ENCODE measurements at places on chromosomes 5 and 9.
A peak's percentile ranks its signal among the peaks of the same experiment; 100 is the strongest.

- DNase-seq, result no peak
These were observed 969.6 kb upstream of the C9orf72 start for GRCh38 chr9:28542928-28543327.

DNA sequence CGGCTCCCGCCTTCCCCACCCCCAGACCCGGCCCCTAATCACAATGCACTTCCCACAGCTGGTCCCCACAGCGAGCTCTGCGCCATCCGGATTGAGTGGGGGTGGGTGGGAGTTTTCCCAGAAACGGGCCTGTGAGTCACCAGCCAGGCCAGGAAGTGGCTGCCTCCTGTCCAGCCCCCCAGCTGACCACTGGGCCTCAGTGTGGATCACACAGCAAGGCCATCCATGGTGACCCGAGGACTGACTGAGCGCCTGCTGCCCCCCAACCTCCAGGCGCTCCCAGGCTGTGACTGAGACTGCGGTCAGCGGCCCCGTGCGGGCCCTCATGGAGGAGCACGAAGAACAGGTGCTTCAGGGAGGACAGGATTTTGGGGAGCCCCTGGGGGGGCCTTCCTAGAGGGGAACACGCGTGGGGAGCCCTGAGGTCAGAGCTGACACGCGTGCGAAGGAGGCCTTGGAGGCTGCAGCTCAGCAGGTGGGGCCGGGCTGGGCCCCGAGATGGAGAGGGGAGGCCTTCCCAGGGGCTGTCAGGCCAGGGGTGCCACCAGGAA, 48.3 kb upstream of the EGFL7 start:
- peak; percentile 87 for DNase-seq

DNA sequence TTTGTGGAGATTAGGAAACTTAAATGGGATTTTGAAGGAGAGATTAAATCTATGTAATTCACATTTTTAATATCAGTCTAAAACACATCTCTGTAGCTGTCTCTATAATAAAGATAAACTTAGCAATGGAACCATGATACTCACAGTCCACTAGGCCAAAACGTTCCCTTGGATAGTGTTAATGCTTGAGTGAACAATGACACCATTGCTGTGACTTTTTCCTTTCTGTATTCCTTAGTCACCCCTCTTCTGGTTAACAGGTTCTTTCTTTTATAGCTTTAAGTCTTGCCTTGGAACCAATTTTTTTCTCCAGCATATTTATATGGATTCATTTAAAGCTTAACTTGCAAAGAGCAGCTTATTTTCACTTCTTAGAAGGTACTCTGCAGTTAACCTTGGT, 63.3 kb downstream of the INSL6 start:
- no peak for DNase-seq

DNA sequence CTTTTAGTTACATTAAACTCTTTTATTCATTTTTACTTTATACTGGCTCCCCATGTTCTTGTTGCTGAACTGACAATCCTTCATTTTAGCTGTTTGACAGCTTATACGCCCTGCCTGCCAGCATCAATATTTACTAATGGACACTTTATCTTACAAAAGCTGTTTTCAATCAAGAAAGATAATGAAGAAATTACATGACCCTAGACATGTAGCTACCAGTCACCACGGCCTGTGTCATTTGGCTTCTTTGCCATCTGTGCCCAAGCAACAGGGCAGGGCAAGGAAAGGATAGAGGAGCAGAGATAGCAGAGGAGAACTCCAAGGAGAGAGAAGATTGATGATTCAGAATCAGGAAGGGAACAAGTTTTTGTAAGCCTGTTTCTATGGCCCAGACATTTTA, 647.3 kb downstream of the BRINP1 start:
- DNase-seq, result no peak

DNA sequence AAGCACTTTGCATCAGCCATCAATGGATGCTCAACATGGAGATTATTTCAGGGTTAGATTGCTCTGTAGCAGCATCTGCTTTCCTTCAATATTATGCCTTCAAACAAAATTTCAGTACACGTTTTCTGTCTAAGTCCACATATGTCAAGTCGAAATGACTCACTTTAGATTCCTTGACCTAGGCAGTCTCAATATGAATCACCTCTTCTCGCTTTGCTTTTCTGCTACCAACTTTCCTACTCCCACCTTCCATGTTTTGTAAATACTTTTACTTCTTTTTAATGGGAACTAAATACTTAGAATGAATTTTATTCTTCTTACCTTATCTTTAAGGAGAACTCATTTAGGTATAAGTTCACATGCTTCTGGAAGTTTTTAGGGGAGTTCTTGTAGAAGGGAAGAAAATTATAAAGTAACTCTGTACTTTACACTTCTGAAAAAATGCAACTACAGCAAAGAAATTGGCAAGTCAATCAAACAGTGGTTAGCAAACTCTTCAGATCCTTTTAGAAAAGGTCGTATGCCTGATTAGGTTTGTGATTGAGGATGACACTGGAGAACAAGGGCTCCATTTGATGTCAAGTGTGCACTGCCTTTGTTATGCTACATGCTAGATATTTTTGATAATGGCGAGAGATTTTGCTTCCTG, 478.5 kb upstream of the SMARCA2 start:
- DNase-seq, result no peak

DNA sequence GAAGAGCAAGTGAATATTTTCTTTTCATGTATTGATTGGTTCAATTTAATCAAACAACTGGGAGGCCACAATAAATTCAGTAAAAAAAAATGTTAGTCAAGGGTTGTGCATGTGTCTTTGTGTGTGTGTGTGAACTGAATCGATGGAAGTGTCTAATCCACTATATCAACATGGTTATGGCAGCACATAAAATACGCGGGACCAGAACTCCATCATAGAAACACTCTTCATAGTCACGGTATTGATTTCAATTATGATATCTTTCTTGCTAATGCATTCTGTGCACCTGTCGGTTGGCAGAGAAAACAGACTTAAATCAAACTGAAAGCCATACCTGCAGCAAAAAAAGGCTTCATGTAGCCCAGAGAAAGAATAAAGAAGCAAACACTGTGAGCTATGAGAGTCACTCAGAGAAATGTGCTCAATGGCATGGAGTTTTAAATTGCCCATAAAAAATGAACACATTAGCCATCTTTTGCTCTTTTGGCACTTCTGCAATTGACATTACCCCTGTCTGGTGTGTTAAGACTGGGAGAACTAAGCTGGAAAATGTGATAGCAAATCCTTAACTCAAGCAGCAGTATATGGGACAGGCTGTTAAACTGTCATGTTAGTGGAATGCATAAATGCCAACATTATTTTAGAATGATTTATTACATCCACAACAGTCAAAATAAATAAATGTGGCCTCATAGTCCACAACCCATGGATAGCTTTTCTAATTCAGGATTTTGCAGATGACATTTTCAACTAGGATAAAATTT, 642.4 kb upstream of the C9orf72 start:
- no peak for DNase-seq

- no peak for DNase-seq
These were observed 117.0 kb upstream of the ANKRD55 start for GRCh38 chr5:56350011-56350596.

- DNase-seq, result no peak
These were observed 128.8 kb upstream of the MAP3K1 start for GRCh38 chr5:56686337-56687195.

DNA sequence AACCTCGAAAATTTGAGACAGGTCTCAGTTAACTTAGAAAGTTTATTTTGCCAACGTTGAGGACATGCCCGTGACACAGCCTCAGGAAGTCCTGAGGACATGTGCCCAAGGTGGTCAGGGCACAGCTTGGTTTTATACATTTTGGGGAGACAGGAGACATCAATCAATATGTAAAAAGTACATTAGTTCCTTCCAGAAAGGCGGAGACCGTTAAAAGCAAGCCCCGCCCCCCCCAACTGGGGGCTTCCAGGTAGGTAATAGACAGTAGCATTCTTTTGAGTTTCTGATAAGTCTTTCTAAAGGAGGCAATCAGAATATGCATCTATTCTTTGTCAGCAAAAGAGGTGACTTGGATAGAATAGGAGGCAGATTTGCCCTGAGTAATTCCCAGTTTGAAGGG, 599 bp upstream of the MOCS2 start:
- no peak for DNase-seq

DNA sequence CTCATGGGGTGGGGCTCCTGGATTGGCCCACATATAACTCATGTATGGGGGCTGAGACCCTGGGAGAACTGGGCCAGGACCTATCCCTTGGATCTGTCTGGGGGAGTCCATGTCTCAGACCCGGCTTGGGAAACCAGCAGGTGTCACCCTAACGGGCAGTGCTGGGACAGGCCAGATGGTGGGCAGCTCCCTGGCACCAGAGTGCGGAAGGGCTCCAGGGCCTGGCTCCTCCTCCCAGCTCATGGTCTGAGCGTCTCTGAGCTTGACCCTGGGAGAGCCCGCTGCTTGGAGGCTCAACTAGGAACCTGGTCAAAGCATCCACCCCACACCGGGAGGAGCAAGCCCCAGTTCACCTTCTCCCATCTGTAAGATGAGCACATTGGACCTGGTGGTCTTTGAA, 15.5 kb upstream of the NCS1 start:
- DNase-seq, result no peak

DNA sequence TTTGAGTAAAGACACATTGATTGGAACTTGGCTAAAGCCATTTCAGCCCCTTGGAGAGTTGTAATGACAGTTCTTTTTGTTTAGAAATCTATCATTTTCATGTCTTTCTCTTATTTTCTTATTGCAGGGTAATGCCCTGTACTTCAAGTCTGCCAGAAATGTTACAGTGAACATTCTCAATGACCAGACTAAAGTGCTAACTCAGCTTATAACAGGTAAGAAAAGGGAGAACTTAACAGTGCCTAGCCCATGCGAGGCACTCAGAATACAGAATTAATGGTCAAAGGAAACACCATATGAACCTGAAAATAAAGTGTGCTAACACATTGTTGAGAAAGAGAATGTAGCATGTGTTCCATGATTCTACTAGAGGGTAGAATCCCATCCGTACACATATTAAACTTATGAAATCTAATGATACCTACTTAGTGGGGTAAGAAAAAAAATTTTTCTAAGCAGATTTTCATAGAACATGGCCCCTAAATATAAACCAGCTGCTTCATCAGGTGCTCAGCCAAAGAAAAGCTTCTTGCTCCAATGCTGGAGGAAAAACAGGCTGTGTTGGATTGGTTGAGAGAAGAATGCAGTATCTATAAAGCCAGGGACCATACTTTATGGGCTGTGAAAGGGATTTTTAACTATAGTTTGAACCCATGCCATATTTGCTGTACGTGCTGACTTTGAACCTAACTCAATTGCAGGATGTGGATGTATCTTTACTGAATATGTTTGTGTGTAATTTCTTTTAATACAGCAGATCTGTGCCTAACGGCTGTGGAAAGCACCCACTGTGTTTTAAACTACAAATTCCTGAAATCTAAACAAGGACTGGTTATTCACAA, 260.8 kb upstream of the PPP1R2B start:
- no peak for DNase-seq

DNA sequence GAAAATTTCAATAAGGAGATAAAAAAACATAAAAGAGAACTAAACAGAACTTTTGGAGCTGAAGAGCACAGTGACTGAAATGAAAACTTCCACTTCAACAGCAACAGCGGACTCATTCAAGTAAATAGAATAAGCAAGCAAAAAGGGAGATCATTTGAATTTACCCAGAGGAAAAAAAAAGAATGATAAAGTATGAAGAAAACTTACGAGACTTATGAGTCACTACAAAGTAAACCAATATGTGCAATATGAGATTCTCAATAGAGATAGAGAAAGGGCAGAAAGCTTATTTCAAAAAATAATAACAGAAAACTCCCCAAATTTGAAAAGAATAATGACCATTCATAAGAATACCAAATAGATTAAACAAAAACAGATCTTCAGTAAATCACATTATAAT, 1605.7 kb upstream of the CDH6 start:
- no peak for DNase-seq

All from ELR (cell line).